ENCODE measurements at places on chromosomes 16 and 17.

- DNase-seq, result no peak
Measured at GRCh38 chr16:13935408-13935807, 15.5 kb downstream of the ERCC4 start.

DNA sequence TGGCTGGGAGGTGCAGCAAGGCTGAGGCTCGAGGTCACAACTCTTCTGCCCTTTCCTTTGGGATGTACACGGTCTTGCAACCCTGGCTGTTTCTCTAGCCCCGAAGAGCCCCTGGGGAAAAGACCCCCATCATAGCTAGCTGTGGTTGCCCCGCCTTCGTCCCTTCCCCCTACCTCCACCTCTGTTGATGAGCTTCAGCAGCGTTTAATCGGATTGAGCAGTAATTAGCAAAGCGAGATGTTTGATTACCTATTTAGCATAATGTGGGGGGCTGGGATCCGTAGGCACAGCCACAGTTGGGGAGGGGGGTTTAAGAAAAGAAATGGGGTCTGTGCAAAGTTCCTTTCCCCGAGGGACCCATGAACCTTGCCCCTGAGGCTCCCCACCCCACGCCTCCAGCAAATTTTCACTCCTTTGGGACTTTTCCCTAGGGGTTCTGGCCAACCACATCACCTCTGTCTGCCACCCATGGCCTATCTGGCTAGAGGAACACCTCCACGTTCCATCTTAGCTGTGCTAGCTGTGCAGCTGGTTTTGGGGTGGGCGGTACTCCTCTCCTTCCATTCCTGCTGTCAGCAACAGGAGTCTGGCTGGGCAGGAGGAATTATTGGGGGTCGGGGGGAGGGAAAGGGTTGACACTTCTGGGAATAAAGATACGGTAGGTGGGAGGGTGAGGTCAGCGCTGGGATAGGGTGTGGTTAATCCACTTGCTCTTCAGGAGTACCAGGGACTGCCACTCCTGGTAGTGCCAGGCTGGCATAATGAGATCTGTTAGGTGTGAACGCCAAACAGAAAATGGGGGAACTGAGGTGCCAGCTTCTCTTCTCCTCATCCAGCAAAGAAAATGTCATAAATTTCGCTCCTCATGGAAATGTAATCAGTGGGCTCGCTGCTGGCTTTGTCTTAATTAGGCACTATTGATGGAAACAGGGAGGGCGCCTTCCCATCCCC lies 1.3 kb upstream of the DNAH2 start:
- DNase-seq, result no peak

GRCh38 chr16:4917117-4917516 lies 19.8 kb downstream of the PPL start:
- no peak for DNase-seq

DNA sequence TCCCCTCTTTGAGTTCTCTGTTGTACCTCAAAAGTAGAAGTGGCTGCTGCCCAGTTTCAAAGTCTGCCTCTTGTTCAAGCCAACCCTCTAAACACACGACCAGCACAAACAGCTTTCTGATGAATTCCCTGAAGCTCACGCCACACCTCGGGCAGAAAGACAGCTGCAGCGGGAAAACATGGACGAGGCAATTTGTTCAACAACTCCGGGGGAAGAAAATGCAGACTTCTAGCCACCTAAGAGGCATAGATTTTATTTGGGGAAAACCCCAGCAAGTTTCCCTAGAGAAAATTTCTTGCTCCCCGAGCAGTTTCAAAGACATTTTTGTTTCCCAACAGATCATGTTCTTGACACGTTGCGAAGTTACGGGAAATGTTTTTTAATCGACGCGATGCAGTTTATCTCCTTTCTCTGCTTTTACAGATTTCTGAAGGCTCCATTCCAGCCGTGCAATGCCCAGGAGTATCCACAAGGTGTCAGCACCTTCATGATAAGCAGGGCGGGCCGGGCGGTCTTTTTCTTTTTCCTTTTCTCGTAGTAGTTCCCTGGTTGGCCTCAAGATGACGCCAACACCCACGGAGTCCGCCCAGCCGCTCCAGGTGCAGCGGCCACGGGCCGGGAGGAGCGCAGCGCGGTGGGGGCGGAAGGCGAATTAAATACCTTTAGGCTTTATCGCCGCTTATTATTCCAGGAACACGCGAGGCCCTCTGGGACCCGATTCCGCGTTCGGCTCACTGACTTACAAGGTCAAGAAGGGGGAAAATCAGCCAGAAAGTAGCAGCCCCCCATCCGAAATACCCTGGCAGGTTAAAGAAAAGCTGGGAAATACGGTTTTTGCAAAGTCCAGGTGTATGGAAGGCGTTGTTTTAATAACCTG lies 2.9 kb upstream of the FOXC2 start:
- peak; percentile 1 for DNase-seq

DNA sequence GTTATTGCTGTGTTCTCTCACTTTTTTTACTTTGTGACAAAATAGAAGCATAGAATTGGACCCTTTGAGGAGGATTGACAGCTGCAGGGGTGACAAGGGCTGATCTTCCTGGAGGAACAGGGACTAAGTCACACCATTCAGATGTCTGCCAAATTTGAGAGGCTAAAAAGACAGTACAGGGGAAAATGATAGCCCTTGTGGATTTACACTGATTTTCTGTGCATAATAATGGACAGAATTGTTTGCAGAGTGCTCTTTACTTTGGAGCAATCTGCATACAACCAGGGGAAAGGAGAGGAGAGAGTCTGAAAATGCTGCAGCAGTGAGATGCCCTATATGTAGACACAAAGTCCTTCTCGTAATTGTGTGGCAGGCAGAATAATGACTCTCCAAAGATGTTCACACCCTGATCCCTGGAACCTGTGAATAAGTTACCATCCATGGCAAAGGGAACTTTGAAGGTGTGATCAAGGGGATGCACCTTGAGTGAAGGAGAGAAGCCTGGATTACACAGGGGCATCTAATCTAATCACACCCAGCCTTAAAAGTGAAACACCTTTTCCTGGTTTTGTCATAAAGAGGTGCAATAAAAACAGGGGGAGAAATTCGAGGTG lies 221.4 kb upstream of the CPHXL start:
- DNase-seq, result no peak
